HFF-Myc (cell line): ENCODE measurements at places on chromosomes 6 and 20.

- no peak for DNase-seq
Measured at GRCh38 chr20:3237958-3238615, 903 bp downstream of the SLC4A11 start.

DNA sequence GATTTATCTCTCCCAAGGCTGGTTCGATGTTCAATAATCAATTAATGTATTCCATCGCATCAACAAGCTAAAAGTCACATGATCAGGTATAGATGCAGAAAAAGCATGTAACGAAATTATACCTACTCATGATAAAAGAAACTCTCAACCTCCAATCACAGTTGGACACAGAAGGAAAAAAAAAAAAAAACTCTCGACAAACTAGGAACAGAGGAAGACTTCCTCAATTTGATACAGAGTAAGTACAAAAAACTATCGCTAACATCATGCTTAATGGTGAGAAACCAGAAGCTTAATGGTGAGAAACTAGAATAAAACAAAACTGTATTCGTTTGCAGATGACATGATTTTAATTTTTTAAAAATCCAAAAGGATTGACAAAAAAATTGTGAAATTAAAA lies 62.0 kb upstream of the SMIM29 start:
- DNase-seq, result no peak

GRCh38 chr6:11722805-11723631 lies 55.6 kb downstream of the ADTRP start:
- no peak for DNase-seq

DNA sequence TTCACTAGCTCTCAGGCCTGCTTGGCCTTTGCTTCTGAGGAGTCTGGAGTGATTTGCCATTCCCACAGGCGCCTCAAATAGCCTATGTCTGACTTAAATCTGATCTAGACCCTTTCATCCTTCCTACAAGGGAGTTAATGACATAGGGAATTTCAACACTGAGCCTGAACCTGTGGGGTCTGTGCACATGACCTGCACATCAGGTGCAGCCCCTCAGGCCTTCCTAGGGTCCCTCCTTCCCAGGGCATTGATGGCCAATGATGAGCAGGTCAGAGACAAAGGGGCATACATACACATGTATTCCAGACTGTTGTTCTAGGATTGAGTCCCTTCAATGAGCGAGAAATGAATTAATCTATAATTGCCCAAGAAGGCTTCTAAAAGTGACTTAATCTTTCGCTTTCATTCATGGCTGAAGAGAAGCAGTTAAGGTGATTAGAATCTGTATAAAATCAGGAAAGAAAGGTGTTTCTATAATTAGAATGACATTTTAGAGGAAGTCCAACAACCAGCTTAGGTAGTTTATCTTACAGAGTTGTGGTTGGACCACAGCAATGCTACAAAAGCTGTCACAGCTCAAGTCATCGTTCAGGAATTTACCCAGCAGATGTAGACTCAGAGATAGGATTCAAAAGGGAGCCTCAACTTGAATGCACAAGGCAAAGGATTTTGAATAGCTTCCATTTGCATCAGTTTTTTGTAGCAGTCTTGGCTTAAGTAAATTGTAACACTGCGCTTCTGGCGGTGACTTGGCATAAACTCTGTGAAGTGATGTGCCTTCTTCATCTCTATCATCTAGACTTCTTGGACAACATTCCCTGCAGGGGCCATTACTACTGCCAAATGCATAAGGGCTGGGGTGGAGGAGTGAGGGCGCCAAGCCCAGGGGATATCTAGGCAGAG lies 27.0 kb upstream of the TBC1D7 start:
- peak; percentile 90 for DNase-seq

GRCh38 chr20:4130404-4131189 lies 115.2 kb upstream of the RNF24 start:
- DNase-seq, result peak; percentile 54

DNA sequence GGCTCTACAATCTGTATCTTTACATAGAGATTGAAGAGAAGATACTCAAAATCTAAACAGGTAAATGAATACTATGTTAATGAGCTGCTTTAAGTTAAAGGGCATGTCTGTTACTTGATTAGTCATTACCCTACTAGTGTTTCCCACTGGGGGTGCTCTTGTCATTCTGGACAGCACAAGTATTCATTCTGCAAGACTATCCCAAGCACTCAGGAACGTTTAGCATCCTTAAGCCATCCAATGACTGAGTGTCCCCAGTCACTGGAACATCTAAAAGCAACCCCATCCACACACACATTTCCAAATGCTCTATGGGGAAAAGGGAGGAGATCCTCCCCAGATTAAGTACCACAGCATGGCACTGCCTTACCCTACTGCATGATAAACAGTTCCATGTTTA lies 25.7 kb downstream of the EZR start:
- no peak for DNase-seq

- no peak for DNase-seq
Measured at GRCh38 chr6:127550403-127550802, 26.6 kb upstream of the C6orf58 start.

GRCh38 chr20:5003626-5004025 lies 2.3 kb upstream of the SLC23A2 start:
- DNase-seq, result no peak
